ENCODE measurements at places on chromosomes 13 and 19. TPM values are rescaled to one million over a fixed set of nuclear protein-coding genes. Genes with fewer than 3 reads are reported as not detected.

Gene TMPRSS9
- total RNA-seq: 0.16 TPM

DNA sequence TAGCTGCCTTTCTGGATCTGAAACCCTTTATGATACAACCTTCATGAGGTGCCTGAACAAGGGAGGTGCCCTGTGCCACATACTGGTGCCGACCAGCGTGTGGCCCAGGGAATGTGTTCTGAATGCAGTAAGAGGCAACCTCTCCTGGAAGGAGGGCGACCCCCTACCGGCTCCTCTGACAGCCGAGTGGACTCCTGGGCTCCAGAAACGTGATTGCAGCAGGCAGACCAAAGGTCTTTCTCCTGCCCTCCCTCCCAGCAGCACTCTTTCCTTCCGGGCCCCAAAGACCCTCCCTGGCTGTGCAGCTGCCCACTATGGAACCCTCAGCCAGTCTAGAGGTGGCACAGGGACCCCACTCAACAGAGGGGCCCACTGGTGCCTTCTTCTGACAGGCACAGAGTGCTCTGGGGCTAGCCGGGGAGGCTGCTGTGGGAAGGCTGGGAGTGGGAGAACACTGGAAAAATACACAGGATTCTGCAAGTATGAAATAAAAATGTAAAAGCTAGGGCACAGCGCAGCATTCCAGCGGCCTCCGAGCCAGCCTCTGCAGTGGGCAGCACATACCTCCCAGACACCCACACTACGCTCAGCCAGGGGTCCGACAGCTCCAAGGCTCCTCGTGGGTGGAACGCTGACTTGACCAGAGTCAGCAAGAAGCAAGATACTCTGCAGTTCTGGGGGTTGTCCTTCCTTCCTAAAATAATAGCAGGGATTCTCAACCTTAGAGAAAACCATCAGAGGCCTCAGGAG lies 14.9 kb downstream of the SH3GL1 start:
- H3K4me3 ChIP-seq: no peak overlapping the region
- H3K27me3 ChIP-seq: no peaks in the 10 kb centered on the region
- H3K4me1 ChIP-seq: peaks cover 31% of the 10 kb centered on the region
- no peak overlapping the region for H3K27ac ChIP-seq
- H3K36me3 ChIP-seq: peaks cover 6% of the 10 kb centered on the region

- no peaks in the 10 kb centered on the region for H3K4me1 ChIP-seq
- H3K4me3 ChIP-seq: no peak overlapping the region
- no peaks in the 10 kb centered on the region for H3K27me3 ChIP-seq
- H3K27ac ChIP-seq: no peak overlapping the region
These were observed 66.8 kb downstream of the SOX1 start for GRCh38 chr13:112133499-112134390.

DNA sequence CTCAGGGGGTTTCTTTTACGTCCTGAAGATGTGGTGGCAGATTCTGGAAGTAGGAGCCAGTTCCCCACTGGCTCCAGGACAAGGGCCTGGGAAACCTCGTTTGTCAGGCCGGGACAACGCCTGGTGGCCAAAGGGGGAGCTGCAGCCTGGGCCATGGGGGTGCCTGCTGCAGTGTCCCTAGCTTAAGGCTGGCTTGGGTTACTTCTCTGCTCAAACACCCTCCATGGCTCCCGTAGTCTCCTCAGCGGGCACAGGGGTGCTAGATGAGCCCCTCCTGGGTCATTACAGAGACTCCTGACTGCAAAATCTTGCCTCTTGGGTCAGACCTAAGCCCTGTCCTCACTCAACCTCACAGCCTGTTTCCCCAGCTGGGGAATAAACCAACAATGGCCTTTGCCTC lies 14.7 kb downstream of the CILP2 start:
- H3K4me1 ChIP-seq: no peaks in the 10 kb centered on the region
- DNase-seq: no peak
- H3K27ac ChIP-seq: no peak overlapping the region
- H3K27me3 ChIP-seq: peaks cover 31% of the 10 kb centered on the region
- H3K4me3 ChIP-seq: no peak overlapping the region
- no peaks in the 10 kb centered on the region for H3K36me3 ChIP-seq

Gene ANGPTL4
- total RNA-seq: 29.6 TPM

Measured in sigmoid colon (tissue), 7 donors.